ENCODE measurements at places on chromosomes 7 and 10.

DNA sequence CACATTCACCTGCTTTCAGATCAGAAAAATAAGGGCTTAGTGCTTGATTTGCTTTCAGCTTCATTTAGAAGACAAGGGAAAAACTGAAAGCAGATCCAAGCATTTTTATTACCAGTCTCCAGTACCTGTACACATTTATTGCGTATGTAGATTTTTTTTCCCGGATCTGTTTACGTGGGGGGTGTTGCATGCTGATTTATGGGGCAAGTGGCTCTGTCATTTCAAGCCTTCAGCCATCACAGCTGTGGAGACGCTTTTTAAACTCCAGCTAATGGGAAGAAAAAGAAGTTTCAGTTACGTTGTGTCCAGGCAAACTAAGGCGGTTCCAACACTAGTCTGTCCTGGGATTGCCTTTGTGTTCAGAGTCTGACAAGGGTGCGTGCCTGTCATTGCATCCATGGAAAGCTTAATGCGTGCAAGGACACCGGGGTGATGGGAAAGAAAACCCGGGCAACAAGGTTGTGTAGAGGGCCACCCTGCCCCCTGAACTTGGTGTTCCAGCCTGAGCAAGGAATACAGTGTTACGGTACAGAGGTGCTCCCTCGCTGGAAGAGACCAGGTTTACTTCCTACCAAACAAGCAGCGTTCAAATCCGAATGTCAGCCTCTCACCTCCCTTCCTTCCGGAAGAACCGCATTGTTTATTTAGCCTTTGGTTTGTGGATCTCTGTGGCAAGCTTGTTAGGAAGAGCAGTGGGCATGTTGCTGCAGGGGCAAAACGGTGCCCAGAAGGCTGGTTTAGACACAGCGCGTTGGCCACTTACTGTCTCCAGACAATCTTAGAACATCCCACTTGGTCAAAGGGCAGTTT is 128.2 kb downstream of the FGFR2 start:
- DNase-seq = no peak

DNA sequence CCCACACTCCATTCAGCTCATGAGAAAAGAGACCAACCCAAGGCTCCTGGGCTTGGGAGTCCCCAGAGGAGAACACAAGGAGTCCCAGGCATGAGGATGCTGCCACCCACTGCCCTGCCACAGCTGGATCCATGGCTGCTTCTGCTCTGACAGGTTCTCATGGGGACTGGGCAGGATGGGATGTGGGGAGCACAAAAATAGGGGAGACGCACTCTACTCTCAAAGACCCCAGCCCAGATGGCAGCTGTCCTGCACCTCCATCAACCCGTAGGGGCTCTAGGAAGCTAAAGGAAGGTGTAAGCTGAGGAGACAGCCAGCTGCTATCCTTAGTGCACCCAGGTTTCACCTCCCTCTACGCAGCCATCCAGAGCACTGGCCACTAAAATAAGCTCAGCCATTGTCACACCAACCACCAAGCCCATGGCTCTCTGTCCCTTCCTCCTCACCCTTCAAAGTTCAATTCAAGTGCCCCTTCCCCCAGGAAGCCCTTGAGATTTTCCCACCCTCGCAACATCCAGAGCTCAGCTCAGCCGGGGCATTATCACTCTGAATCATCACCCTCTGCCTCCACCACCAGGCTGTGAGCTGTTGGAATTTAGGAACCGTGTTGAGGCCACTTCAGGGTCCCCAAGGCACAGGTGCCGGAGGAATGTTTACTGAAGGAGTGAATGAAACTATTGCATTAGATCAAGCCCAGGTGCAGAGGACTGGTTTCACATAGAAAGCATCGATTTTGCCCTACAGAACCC is 142.1 kb downstream of the GRID1 start:
- DNase-seq = no peak

- DNase-seq = no peak
Observed at GRCh38 chr10:92278996-92279696, 11.7 kb downstream of the CPEB3 start.

DNA sequence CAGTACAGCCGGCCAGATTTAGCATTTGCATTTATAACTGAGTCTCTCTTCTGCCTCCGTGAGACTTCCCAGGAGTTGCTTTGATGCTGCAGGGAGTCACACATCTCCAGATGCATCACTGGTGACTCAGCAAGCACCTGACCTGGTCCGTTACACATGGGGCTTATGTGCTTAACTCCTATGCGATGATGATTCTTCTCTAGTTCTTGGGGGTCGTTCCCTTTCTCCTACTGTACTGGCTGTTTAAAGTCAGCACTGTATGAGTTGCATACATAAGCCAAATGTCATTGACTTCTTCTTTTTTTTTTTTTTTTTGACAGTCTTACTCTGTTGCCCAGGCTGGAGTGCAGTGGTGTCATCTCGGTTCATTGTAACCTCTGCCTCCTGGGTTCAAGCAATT is 13.0 kb upstream of the AKR1E2 start:
- DNase-seq = no peak

DNA sequence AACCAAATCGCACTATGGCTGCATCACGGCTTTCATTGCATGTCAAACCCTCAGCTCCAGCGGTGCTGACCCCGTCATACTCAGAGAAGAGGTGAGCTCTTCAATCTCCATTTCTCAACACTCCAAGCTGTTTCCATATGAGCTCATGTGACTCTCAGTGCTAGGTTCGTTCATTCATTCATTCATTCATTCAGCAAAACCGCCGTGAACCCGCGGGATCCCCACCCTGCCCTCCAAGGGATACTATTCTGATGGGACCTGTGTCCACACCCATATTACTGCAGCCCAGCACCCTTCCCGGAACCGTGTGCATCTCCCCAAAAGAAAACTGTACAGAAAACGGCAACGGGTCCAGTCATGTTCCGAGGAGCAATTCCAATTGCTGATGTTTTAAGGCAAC is 184.7 kb downstream of the DIP2C start:
- DNase-seq = no peak

- DNase-seq = no peak
Observed at GRCh38 chr7:102439963-102440795, 6.8 kb downstream of the ORAI2 start.

- no peak for DNase-seq
Observed at GRCh38 chr10:48842231-48842630, 97.4 kb downstream of the LRRC18 start.

DNA sequence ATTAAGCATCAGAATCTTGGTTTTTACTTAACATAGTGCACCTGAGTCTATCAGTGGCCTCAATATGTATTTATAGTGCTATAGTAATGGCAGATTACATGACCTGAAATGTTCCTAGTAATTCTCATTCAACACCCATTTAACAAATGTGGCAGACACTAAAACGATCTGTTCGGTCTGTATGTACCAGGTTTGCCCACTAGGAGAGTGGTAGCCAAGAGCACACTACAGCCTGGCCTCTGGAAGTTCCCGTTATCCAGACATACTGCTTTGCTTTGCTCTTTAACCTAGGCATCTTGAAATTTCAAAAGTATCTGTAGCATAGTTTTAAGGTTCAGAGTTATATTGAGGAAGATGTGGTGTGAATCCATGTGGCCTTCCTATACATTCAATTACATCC is 395.7 kb upstream of the NRG3 start:
- DNase-seq = no peak

GRCh38 chr10:70106958-70107791 is 25.4 kb downstream of the AIFM2 start:
- peak; percentile 67 for DNase-seq

DNA sequence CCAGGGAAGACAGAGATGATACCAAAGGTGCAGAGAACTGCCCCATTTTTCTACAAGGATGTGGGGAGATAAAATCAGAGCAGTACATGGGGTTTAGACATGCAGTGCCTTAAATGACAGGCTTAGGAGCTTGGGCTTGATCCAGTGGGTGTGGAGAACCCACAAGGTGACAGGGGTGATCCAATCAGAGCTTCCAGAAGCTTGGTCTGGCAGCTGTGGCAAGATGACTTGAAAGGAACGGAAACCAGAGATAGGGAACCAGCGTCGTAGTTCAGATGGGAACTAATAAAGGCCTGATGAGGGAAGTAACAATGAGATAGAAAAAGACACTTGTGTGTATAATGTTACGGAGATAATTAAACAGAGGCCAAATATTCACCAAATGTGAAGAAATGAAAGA is 80.7 kb downstream of the SLC37A3 start:
- no peak for DNase-seq

DNA sequence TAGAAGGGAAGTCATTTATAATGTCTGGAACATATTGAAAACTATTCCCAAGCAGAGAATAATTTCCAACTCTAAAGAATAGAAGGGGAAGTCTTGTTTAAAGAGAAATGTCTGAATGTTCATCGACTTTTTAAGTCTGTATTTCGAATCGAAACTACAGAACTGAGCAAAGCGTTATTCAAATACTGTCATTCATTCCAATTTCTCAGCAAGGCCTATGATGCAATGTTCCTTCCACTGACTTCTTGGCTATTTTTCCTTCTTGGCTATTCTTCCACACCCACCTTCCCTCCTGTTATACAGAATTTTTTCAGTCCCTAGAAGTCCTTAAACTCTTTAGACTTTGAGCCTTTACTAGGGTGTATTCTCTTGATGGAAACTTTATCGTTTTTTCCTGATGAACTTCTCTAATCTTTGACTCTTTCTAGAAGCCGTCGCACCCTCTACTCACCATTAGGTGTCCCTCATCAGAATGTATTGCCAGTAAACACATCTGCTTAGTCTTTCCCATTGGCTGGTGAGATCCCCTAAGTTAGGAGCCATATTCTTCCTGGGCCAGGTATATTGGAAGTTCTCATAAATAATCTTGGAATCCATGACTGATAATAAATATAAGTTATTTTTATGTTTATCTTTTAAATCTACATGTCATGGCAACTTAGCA is 235.7 kb upstream of the CCDC6 start:
- DNase-seq = no peak

DNA sequence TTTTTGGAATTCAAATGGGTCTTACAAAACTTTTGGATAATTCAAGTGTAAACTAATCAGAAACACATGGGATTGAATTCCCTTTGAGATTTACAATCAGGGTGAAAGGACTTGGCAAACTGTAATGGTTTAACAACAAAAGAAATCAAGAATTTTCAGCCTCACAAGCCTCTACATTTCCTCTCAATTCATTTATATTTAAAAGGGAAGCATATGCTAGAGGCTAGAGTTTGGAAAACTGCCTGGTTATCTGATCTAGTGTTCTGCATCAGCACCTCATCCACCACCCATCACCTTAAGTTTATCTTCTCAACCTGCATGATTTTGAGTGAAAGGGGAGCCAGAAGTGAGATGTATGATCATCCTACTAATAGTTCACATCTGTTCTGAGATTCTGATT is 120.7 kb downstream of the TES start:
- DNase-seq = no peak

GRCh38 chr10:28684986-28685580 is 7.8 kb downstream of the BAMBI start:
- no peak for DNase-seq

DNA sequence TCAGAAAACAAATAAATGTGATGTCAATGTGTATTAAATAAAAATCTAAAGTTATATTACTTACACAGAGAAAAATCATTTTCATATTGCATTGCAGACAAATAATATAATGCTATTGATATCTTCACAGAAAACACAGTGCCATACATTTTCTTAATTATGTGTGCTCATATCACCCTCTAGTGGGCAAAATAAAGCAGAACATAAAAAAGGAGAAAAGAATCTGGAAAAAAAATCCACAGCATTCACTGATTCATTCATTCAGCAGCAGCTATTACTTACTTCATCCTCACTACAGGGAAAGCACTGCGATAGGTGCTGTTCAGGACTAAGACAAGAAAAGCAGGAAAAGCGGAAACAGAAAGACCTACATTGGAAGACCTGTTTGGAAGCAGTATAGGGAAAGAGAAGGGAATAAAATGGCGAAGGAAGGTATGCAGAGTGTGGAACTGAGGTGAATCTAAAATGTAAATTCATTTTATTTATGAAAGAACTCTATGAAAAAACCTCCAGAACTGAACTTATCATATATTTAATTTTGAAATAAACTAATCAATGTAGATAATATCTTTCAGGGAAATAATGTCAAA is 73.2 kb downstream of the POT1 start:
- DNase-seq = no peak

DNA sequence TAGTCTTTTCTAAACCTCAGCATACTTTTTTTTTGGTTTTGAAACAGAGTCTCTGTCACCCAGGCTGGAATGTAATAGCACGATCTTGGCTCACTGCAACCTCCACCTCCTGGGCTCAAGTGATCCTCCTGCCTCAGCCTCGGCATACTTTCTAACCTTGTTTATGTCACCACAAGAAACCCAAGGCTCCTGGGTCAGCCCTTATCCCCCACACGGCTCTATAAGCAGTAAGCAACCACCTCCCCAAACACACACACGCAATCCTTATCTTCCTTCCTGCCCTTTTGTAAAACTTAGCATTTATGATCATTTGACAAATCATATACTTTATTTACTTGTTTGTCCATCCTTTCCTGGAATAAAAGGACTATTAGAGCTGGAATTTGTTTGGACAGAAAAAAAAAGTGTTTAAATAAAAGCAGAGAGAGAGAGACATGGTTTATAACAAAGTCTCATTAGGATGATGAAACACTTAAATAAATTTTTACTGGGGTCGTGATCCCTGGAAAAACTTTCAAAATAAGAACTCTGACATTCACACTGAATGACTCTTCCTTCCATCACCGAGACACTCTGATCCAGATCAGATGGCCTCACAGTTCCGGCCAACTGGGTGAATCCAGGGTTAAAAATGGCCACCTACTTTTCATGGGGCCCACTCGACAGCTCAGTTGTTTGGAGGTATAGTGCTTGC is 72.7 kb upstream of the PIK3CG start:
- DNase-seq = no peak

DNA sequence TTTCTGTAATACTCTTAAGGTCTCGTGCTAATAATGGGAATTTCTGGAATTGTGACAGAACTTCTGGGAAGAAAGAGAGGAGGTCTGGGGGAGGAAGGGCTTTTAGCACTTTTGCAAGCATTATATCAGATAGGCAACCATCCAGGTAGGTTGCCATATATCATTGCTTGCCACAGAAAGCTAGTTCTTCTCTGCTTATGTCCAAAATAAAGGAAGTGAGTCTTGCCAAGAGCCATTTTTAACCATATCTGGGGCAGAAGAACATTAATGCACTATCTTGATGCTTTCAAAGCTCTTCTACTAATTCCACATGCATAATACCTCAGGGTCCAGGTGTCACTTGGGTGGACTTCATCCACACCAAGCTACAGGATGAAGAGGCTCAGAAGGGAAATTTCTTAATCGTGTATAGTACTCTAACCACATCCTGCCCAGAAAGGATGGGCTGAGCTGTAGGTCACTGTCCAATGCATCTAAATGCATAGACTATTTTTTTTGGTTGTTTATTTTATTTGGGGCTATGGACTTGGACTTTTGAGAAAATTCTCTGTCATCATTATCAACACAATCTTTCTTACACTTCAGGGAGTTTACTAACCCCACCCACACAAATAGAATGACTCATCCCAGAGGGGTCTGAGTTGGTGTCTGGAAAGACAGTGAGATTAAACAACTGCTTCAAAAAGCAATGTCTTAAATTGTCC is 68.9 kb upstream of the ADO start:
- DNase-seq = no peak

GRCh38 chr7:69213878-69214277 is 384.4 kb upstream of the AUTS2 start:
- DNase-seq = no peak
